Eye (tissue), 1 donor: ENCODE measurements at places on chromosomes 6 and 20.
A peak's percentile ranks its signal among the peaks of the same experiment; 100 is the strongest.

DNA sequence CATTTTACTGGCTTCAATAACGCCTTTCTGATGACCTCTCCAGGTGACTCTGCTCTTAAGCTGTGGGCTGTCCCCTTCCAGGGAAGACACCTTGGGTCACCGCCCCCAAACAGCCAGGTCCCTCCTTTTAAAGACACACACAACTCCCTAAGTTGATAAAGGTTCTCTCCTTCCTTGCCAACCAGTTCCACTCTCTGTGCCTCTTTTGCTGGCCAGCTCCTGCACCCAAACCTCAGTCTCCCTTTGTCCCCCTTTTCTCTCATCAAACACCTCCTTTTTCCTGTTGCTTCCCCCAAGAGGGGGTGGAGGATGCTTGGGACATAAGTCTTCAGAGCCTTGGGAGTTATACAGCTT is 1.0 kb downstream of the NCOA6 start:
- peak; percentile 73 for DNase-seq

GRCh38 chr6:105892577-105893262 is 193.4 kb upstream of the PRDM1 start:
- no peak for DNase-seq

GRCh38 chr6:3419624-3420272 is 37.1 kb downstream of the SLC22A23 start:
- DNase-seq, result no peak

- no peak for DNase-seq
Observed at GRCh38 chr6:139530561-139530960, 156.1 kb upstream of the CITED2 start.
